ENCODE measurements at places on chromosomes 4 and X. TPM values are rescaled to one million over a fixed set of nuclear protein-coding genes. Genes with fewer than 3 reads are reported as not detected.

The BEX1 gene
- total RNA-seq, result 0.45 TPM

The USP26 gene
- not detected for total RNA-seq

The AGTR2 gene
- total RNA-seq, result not detected

The AKAP14 gene
- not detected for total RNA-seq

The JCHAIN gene
- total RNA-seq, result not detected

Measured in activated CD4-positive, alpha-beta memory T cell treated with anti-CD3 and anti-CD28 coated beads for 36 hours (primary cell).